ENCODE measurements at places on chromosomes 12 and 14.

DNA sequence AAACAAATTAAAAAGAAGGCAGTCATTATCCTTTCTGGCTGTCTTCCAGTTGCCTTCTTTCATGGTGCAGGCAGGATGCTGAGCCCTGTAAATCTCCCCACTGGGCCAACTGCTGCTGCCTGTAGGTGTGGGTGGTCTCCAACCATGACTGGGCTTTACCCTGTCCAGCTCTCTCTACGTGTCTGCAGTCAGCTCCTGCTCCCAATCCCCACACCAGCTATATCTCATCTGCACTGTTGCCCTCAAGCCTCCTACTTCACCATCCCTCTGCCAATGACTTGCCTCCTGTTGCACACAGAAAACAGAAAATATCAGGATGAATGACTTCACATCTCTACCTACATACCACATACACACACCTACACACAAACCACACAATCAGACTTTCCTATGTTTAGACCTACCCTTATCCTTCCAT lies 39.7 kb upstream of the PSMA6 start:
- DNase-seq, result no peak

- no peak for DNase-seq
Measured at GRCh38 chr12:1993871-1994371, 10.3 kb downstream of the DCP1B start.

- DNase-seq, result peak; percentile 56
Measured at GRCh38 chr12:101823891-101824290, 6.9 kb downstream of the GNPTAB start.

GRCh38 chr12:52976574-52977071 lies 27.7 kb downstream of the KRT18 start:
- DNase-seq, result no peak

- no peak for DNase-seq
Measured at GRCh38 chr12:14621826-14622225, 54.1 kb upstream of the PLBD1 start.

DNA sequence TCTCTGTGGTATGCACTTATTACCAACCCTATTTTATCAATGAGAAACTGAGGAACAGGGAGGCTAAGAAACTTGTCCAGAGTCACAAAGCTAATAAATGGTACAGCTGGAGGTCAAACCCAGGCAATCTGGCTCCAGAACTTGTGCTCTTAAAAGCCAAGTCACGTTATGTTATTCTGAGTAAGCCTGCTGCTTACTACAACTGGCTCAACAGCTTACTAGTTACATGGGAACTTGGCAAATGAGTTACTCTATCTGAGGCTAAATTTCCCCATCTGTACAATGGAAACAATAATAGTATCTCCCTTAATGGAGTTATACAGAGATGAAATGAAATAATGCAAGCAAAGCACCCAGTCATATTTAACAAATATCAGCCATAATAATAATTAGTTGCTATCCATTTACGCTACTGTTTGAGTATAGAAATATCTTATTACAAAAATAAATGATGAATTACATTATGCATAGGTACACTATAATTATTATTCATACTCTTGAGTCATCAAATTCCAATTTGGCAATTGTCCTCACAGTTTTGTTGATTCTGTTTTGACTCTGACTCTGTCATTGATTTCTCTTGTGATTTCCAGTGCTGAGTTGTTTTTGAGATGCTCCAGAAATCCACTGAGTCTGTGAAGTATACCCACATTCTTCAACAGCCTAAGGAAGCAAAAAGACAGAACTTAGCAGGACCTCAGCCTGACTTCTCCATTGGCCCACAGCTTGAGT lies 112.2 kb downstream of the TBX5 start:
- DNase-seq, result no peak

DNA sequence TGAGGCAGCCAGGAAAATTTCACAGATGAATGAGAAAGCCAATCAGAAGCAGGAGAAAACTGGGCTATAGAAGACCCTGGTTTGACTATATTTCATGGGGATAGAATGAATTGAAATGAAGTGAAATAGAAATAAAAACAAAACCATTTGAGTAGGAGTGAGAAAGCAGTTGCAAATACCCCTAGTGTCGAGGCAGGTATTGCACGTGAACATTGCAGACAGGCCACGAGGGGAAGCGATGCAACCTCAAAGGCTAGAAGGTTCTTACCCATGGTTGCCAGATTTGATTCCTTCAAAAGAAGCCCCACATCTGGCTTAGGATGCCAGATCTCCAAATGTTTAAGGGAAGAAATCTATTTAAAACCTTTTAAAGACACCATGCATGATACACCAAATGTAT lies 648.9 kb downstream of the VRK1 start:
- DNase-seq, result no peak

DNA sequence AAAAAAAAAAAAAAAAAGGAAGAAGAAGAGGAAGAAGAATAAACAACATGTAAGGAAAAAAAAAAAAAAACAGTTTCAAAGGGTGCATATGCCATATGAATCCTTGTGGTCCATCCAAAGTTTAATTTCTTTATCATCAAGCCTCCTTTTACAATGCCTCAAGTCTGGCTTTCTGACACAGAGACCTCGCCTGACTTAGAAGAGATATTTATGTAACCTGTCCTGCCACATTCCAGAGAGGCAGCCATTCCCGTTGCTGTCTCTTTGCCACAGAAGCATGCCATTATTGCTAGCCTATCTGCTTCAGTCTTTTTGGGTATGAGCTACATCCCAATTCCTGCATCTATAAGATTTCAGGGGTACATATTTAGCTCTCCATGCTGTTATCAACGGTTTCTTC lies 596.7 kb upstream of the ATP2B1 start:
- no peak for DNase-seq

GRCh38 chr12:117155278-117156060 lies 34.8 kb downstream of the FBXO21 start:
- DNase-seq, result peak; percentile 84

GRCh38 chr14:104889375-104889757 lies 24.3 kb downstream of the CEP170B start:
- no peak for DNase-seq

- peak; percentile 69 for DNase-seq
Measured at GRCh38 chr12:104682790-104683279, 226.1 kb downstream of the CHST11 start.

DNA sequence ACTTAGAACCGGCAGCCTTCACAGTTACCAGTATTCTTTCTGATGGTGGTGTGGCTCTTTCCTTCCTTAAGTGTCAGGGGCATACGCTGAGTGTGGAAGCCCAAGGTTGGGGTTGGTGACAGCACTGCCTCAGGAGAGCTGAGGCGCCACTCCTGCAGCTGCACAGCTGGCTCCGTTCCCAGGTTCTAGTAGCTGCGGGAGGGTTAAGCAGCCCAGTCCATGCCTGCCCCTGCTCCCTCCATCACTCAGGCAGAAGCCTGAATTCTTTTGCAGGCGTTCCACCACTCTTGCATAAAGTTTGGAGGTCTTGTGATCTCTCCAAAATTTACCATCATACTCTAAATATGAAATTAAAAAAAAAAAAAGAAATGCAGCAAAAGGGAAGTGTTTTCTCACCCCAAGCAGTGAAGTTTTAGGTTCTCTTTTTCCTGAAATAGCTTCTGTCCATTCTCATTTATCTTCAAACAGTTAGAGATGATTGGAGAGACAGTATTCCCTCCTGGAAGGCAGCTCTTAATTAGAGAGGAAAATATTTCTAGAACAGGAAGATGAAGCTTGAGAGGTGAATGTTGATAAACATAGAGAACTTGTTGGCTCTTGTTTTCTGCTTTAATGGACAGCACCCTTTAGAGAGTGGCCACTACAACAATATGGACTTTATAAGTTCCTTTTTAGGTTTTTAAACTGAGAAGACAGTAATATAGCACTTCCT lies 136.1 kb downstream of the FGD4 start:
- no peak for DNase-seq

GRCh38 chr12:66025477-66025876 lies 105.1 kb downstream of the LLPH start:
- no peak for DNase-seq

DNA sequence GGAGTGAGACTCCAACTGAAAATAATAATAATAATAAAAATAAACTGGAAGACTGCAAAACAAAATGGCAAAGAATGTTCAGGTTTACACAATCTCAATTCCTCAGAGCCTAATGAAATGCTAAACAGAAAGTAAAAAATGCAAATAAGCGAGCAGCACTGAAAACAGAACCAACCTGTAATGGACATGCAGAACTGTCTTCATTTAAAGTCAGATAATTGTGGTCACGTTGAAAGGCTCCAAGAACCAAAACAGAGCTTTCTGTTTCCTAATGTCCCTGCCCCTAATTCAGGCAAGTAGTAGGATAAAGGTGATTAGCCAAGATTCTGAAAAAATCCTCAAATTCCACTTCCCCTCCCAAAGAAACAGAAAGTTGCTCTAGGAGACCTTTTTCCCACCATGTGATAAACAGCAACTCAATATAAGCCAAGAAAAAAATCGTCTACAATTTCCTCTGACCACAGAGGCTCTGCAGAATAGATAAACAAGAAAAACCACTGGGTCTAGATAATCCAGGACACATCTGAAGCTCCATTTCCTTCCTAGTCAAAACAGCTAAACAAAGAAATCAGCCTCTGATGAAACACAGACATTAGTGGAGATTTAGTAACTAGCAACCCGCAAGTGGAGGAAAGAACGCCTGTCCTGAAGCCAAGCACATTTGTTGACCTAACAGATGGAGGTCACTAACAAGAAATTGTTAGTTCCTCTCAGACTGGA lies 3.0 kb downstream of the MIS18BP1 start:
- DNase-seq, result no peak

DNA sequence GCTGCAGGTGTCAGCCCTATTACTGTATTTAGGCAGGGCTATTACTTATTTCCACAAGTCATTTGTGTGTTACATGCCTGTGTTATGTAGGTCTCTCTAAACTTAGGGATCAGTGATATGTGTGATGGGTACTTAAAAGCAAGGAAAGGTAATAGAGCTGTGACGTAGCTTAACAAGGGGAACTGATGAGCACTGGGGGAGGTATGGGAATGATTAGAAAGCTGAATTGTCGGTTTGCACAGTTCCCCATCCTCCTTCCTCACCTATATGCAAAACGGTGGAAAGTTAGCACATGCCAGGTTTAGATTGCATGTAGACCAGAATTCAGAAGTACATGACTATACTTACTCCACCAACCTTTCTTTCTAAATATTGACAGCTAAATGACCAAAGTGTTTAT lies 494.3 kb upstream of the GARIN6 start:
- DNase-seq, result no peak

GRCh38 chr12:107127482-107128430 lies 34.4 kb upstream of the CRY1 start:
- DNase-seq, result no peak

DNA sequence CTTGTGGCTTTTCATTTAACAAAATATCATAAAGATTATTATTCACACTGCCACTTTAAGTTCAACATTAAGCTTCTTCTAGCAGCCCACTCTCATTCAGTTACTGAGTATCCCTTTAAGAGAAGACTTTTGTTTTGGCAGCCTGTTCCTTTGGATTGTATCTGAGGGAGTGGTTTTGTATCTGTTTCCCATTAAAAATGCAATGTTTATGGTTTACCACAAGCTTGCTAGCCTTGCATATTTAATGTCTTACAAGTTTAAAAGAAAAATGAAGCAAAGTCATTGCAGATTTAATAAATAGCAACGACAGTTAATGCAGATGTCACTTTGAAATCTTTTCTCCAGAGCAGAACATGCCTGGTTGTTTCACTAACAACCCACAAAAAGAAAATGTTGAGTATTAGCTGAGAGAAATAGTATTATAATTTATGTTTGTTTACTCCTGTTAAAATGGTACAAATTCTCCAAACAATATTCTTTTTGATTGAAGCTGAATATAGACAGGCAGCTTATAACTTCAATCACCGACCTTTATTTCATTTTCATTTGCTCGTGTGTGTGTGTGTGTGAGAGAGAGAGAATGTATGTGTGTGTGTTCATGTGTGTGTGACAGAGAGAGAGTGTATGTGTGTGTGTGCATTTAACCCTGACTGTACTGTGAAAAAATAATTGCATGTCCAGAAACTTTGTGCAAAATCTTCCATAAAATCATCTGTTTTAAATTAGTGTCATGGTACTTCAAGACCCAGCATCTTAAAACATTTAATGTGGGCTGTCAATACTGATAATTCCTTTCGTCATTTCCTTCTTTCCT lies 1.8 kb downstream of the DCN start:
- no peak for DNase-seq

DNA sequence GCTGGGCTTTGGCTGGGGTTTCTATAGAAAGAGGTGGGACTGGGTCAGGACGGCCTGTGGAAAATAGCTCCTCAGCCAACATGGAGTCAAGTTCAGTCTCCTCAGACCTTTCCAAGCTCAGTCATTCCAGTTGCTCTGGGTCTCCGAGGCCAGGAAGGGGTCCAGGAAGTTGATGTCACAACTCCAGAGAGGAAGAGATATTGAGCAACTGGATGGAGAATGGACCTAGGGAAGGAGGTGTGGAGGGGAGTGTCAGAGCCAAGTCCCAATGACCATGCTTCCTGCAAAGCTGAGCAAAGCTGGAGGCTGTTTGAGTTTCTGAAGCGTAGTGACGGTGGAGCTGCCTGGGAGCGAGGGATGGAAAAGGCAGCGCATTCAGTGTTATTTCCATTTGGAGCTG lies 86.1 kb downstream of the SLC24A4 start:
- no peak for DNase-seq

DNA sequence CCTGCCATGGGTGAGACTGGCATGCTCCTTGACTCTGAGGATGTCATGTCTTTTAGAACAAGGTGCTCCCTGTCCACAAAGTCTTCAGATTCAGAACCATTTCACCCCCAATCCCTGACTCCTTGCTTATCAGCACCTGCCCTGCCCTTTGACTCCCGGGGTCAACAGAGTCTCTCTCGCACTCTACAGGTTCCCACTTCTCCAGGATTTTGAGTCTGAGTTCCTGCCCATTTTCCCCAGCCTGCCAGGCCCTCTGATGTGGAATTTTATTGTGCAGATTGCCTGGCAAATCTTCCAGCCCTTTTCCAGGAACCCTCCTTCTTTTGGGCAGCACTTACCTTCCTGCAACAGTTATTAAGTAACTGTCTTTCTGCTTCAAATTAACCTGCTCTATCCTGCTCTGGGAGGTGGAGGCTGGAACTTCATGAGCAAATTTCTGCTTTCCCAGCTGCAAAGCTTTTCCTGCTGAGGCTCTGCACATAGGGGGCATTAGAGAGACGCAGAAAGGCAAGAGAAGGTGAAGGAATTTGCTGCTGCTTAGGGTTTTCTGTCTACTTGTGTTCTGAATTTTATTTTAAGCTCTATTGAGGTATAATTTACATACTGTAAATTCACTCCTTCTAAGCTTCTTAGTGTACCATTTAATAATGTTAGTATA lies 259.1 kb downstream of the PCNX1 start:
- DNase-seq, result no peak

GRCh38 chr14:97177016-97177415 lies 379.8 kb downstream of the VRK1 start:
- no peak for DNase-seq

DNA sequence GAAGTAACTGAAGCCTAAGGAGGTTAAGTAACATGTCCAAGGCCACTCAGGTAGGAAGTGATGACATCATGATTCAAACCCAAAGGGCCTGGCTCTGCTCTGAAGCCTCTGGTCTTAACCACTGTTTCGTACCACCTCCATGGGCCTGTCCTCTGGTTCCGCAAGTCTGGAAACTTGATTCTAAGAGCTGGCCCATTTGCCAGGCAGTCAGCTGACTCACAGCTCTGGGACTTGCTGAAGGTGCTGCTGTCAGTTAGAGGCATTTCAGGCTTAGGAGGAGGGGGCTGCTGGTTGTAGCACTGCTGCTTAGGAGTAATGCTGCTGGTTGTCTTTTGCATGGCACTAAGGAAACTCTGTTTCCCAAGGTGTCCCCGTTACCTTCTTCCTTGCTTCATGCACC lies 7.9 kb downstream of the NRXN3 start:
- DNase-seq, result no peak

- DNase-seq, result no peak
Measured at GRCh38 chr12:18700271-18700670, 37.5 kb downstream of the PLCZ1 start.

- no peak for DNase-seq
Measured at GRCh38 chr14:33903369-33903768, 47.5 kb downstream of the EGLN3 start.
